NCI-H524 (cell line): ENCODE measurements at places on chromosomes 3 and 15.

- no peak for DNase-seq
Observed at GRCh38 chr15:26177816-26178215, 314.7 kb upstream of the ATP10A start.

DNA sequence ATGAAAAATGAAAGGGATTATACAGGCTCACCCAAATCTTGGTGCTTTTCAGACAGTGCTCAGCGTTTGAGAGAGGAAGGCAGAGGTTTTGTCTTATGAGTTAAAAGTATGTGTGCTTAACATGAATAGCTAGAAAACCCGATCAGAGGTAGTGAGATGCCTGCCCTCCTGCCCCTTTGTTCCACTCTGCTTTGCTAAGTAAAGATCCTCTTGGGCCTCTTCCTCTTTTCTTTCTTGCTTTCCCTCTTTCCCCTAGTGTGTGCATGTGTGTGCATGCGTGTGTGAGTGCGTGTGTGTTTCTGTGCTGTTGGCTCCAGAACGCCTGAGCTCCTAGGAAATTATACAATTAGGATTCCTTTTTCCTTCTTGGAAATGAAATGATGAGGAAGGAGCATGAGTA is 261.3 kb upstream of the NR2E3 start:
- DNase-seq: no peak

DNA sequence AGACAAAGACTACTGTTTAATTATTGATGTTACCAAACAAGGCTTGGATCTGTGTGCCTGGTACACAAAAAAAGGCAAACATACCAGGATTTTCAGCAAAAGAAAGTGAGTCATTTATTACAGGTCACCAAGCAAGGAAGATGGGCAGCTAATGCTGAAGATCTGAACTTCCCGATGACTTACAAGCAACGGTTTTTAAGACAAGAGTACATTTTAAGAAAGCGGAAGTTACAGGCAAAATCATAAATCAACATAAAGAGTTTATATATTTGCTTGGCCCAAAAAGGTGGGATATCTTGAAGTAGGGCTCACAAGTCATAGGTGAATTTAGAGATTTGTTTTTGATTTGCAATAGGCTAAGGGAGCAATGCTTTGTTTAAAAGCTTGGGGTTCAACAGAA is 125.4 kb upstream of the SPATA16 start:
- no peak for DNase-seq

DNA sequence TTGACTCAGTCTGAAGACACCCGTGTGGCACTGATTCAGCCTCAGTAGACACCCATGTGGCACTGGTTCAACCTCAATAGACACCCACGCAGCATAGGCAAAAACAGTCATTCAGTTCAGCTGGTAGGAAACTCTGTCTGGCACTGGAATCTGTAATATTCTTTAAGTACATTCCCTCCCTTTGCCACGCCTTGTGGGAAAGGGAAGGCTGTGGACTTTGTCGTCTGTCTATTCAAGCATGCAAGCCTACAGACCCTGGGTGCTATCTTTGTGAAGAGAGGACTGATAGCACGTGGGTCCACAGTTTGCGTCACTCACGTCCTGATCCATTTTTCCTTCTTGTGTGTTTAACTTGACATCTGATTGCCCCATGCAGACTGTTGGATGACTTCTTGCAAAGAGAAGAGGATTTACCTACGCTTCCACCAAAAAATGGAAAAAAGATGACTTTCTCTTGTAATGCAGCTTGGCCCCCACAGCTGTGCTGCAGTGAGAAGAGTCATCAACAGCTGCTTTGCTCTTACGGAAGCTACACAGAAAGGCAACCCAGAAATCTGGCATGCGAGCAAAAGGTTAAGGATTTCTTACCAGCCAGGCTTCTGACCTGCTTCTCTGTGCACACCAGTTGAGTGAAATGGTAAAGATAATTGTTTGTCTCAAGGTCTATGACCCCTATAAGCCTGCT is 278.1 kb downstream of the ULK4 start:
- DNase-seq: no peak

DNA sequence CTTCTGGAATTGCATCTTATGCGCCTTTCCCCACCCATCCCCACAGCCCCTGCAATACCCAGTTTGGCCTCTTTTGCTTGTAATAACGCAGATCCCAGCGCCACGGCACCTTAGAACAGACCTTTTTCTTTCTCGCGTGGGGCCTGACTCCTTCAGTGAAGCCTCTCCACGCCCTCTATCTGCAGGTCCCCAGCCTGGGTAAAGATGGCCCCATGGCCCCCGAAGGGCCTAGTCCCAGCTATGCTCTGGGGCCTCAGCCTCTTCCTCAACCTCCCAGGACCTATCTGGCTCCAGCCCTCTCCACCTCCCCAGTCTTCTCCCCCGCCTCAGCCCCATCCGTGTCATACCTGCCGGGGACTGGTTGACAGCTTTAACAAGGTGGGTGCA is 594 bp downstream of the CRELD1 start:
- DNase-seq: no peak

GRCh38 chr3:190984502-190985244 is 122.2 kb upstream of the GMNC start:
- DNase-seq: no peak

DNA sequence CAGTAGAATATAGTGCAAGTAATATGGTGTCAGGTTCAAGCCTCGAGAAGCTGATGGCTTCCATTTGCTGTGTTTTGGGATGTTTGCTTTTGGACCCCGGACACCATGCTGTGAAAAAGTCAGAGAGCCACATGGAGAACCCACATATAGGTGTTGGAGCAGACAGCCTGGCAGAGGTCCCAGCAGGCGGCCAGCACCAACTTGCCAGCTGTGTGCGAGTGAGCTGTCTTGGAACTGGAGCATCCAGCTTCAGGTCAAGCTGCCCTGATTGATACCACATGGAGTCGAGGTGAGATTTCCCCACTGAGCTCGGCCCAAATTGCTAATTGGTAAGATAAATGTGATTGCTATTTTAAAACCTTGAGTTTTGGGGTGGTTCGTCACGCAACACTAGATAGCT is 185.7 kb upstream of the TBL1XR1 start:
- no peak for DNase-seq

- no peak for DNase-seq
Observed at GRCh38 chr3:146861262-146861661, 256.1 kb upstream of the PLSCR5 start.

GRCh38 chr15:81331600-81331999 is 7.7 kb upstream of the STARD5 start:
- DNase-seq: no peak

DNA sequence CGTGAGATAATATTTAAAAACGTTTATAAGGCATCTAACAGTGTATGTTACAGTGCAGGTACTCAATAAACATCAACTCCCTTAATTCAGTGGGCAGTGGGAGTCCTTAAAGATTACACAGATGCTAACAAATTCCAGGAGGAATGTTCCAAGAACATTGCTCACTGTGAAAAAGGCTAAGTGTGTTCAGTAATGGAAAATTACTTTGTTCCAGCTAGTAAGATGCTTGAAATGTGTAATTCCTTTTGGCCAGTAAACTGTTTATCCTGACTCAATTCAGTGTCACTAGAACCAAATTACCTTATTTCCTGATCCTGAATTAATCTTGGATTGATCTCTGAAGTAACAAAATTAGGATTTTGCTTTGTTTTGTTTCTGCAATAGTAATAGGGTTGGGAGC is 54.2 kb upstream of the SEMA6D start:
- no peak for DNase-seq

DNA sequence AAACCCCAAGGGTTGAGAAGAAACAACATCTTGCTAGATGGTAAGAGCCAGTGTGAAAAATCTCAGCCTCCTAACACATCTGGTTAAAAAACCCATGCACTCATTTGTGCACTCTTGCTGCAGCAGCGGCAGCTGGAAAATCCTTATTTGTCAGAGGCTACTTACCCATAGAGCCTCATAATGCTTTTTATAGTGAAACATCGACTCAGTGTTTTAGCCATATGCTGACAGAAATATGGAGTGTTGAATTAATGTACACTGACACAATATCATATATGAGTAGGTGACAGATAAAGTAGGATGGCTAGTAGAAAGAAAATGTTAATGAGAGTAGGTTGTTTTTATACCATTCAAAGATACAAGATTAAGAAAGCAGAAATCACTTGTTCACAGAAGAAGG is 13.0 kb downstream of the SLC9A9 start:
- no peak for DNase-seq

DNA sequence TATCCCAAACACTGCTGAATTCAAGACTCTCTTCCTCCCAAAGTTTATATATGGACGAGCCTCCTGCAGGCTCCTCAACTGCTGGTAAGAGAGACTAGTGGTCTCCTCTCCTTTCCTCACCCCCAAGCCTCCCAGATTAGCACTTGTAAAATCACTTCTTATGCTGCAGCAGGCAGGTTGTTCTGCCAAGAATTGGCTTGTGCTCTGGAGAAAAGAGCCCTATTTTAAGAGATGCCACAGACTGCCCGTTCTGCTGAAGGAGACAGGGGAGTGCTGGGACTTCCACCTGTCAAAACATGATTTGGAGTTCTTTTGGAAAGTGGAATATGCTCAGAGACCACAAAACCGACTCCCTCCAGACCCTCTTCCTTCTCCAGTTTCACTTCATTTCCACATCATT is 230.9 kb upstream of the EIF1B start:
- no peak for DNase-seq

- no peak for DNase-seq
Observed at GRCh38 chr15:36364377-36364776, 215.0 kb upstream of the CDIN1 start.

- no peak for DNase-seq
Observed at GRCh38 chr3:158110658-158111018, 749 bp downstream of the RSRC1 start.

DNA sequence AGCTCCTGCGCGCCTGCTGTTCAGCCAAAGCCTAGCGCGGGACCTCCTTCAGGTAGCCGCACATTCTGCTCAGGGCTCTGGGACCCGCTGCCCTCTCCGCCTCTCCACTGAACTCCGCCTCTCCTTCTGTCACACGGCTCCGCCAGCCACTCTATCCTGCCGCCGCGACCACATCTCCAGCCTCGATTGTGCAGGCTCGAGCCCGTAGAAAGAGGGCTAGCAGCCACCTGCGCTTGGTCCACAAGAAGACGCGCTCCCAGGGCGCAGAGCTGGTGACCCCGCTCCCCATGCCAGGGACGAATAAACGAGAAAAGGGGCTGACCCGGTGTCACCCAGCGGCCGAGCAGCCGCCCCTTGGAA is 1.1 kb upstream of the VIPR1 start:
- DNase-seq: peak; percentile 72

DNA sequence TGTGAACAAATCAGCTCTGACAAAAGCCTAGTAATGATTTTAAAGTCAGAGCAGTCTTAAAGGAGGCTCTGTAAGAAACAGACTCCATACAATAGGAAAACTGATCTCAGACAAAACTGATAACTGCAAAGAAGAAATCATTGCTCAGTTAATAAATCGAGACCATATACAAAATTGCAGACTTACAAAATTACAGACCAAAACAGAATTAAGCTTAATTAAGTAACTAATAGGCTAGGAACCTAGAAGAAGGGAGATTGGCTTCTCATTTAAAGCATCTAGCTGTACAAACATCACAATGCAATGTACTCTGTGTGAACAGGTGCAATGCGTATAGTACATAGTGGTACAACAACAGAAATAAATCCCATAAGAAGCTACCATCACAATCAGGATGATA is 46.3 kb downstream of the ZBTB20 start:
- no peak for DNase-seq

DNA sequence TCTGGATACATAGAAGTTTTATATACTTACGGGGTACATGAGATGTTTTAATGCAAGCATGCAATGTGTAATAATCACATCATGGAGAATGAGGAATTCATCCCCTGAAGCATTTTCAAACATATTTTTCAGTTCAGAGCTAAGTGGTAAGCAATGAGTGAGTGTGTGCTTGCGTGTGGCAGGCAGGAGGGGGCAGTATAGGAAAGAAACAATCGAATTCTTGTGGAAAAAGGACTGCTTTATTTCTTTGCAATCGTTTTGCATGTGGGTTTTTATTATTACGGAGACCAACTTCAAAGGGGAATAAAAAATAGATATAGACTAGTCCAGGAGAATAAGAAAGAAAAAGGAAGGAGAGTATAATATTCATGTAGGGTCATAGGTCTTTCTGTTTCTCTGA is 271.6 kb downstream of the CHL1 start:
- DNase-seq: peak; percentile 3

- peak; percentile 21 for DNase-seq
Observed at GRCh38 chr3:51269466-51269865, 115.6 kb upstream of the MANF start.

DNA sequence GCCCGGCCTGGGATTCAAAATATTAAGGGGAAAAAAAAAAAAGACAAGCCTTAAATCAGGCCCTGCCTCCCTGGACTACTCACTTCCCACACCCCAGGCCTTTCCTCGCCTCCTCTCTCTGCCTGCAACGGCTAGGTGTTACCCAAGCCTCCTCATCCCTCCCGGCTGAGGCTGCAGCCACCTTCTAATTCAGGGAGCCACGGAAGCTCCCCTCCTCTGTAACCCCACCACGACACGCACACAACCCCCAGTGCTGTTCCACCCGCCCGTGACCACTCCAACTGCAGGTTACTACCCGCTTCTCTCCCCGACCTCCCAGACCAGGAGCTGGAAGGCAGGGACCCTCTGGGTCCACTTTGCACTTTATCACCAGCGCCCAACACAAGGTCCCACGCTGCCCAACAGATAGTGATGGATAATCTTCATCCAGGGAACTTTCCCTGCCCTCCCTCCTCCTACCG is 936 bp downstream of the KIF7 start:
- no peak for DNase-seq

DNA sequence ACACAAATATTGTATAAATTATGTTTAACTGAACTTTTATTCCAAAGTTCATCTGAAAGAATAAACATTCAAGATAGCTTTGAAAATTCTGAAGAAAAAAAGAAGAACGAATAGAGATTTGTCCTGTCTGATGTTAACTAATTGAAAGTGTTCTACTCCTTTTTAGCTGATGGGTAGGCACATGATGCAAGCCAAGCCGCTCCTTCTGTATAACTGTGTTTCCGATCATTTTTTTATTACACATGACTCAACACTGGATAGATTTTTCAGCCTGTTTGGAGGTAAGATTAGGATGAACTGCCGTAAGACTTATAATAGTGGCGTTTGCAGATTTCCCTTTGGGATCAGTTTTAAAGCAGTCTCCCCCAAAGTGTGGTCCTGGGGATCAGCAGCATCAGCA is 19.0 kb downstream of the NSUN3 start:
- DNase-seq: no peak

DNA sequence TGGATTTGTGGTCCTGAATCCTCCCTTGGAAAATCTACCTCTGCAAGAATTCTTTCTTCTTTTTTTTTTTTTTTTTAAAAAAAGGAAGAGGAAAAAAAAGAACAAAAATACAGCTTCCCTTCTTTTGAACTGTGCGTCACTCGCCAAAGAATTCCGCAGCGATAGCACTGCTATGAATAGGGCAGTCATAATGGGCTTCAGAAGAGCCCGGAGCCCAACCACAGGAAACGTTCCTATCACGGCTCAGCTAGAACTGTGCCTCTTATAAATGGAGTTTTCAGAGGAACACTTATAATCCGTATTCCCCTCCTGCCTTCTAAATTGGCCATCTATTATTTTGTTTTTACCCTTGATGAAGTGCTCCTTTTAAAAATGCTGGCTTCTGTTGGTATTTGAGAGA is 227.7 kb downstream of the ADAMTS17 start:
- DNase-seq: no peak
